ENCODE measurements at places on chromosomes 16 and 17.

DNA sequence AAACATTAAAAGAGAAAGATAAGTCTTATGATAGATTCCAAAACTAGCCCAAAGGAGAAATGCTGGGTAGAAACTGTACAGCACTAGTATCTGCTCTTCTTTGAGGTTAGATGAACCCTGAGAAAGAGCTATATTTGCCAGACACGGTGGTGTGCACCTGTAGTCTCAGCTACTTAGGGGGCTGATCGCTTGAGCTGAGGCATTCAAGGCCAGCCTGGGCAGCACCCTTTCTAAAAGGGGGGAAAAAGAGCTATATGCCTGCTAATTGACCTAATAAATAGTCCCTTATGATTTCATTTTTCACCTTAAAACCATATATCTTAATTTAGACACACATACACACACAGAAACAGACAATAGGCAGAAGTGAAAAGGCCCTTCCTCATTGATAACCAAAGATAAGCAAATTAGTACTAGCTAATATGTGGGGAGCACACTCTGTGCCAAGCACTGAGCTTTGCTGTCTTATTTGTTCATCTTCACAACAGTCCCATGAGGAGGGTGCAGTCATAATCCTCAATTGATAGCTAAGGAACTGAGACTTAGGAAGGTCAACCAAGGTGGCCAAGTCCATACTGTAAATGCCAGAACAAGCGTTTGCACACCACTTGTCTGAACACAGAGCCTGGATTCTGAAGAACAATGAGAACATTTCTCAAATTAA lies 56.6 kb upstream of the NLK start:
- no peak for DNase-seq

- no peak for DNase-seq
Observed at GRCh38 chr16:48459167-48459566, 74.0 kb upstream of the SIAH1 start.

DNA sequence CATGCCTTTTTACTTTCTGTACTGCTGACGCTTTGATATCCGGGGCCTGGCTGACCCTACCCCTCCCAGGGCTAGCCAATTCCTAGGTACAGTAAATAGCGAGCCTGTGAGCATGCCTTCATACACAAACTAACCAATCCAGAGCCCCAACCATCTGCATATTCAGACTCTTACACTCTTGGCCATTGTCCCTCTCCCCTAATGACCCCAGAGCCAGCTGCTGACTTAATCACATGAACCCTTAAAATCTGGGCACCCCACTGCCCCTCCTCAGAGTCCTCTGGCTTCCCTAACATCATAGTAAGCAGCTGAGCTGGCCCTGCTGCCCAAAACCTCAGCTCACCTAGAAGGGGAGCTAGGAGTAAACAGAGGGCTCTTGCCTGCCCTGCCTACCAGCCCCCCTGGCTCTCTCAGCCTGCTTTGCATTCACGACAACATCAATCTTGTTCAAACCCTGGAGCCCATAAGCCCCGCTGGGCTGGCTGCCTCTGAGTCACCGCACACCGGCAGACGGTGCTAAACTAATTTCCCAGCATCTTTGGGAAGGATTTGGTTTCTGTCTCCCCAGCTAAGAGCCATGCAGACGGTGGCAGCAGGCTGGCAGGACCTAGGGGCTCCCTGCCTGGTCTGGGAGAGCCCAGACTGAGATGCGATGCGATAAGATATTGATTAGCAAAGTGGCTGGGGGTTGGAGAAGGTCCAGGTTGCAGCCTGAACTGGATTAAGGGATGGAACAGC lies 63.2 kb downstream of the CLEC19A start:
- DNase-seq = no peak

GRCh38 chr16:12661656-12662172 lies 142.0 kb downstream of the CPPED1 start:
- no peak for DNase-seq

GRCh38 chr17:16314189-16314588 lies 39.1 kb downstream of the CENPV start:
- DNase-seq = no peak

DNA sequence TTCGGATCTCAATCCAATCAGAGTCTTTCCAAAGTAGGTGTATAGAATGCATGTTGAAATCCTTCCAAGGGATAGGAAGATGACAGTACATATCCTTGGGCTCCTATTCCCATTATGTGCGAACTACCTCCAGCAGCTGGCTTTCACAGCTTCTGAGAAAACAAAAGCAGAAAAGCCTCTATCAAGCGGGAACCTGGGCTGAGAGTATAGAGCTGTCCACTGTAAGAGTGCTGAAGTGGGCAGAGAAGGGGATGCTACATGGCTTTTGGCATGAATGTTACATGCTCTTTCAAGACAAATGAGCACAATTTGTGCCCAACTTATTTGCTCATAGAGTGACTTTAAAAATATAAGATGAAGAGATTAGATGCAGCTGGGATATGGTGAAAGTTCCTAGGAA lies 993.5 kb downstream of the CDH8 start:
- no peak for DNase-seq

- DNase-seq = no peak
Observed at GRCh38 chr16:11347831-11348230, 2.6 kb downstream of the RMI2 start.

DNA sequence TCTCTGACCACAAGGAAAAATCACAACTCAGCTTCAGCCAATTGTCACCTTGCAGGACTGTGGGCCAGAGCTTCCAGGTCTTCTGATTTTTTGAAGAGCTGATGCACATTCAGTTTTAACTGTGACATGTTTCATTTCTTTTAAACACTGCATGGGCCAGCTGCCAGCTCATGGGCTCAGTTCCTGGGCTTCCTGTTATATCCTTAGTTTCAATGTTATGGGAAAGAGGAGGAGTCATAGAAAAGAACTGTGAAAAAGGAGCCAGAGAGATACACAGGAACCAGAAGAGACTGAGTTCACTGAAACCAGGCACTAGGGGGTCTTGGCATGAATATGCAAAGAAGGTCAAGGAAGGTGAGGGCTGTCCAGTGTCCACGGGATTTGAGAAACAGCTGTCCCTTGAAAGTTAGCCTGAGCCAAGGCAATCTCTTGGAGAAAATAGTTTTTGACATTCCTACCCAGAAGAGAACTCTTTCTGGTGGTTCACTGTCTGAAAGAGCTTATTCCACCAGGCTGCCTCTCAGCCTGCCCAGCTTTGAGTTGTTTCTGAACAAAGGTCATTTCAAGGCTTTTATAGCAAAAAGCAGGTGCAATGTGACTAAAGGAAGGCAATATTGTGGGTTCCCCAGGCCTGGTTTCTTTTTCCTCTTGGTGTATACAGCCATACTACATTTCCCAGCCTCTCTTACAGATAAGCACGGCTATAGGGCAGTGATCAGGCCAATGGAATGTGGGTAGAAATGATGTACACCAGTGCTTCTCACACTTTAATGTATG lies 10.5 kb downstream of the PDILT start:
- no peak for DNase-seq

- DNase-seq = no peak
Observed at GRCh38 chr16:22641131-22641628, 130.5 kb downstream of the NPIPB5 start.

- DNase-seq = no peak
Observed at GRCh38 chr17:62681061-62681938, 53.8 kb downstream of the MRC2 start.

- no peak for DNase-seq
Observed at GRCh38 chr17:7846765-7847661, 7.9 kb upstream of the TMEM88 start.

GRCh38 chr16:15952265-15952711 lies 2.9 kb downstream of the ABCC1 start:
- no peak for DNase-seq

GRCh38 chr17:66152756-66153155 lies 39.2 kb downstream of the CEP112 start:
- no peak for DNase-seq

- DNase-seq = no peak
Observed at GRCh38 chr17:81328489-81328888, 33.4 kb upstream of the SLC38A10 start.

GRCh38 chr16:11200592-11200991 lies 55.4 kb downstream of the SOCS1 start:
- DNase-seq = no peak

DNA sequence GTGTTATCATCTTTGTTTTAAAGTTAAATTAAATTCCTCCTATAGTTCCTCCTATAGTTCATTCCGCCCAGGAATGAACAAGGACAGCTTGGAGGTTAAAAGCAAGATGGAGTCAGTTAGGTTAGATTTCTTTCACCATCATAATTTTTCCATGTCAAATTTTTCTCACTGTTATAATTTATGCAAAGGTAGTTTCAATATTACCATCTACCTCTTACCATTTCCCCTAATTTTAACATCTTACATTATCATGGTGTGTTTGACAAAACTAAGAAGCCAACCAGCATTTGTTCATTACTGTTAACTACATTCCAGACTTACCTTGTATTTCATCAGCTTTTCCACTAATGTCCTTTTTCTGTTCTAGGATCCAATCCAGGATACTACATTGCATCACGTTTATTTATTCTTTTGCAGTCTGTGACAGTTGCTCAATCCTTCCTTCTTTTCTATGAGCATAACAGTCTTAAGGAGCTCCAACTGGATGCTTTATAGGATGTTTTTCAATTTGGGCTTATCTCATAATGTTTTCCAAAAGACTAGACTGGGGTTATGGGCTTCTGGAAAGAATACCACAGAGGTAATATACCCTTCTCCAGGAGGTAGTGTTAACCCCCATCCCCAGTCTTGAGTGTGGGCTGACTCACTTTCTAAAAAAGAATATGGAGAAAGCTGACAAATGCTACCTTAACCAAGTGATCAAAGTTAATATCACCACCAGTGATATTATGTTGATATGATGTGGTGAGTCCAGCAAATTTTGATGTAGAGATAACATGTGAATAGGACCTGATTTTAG lies 158.5 kb downstream of the PPM1E start:
- no peak for DNase-seq

DNA sequence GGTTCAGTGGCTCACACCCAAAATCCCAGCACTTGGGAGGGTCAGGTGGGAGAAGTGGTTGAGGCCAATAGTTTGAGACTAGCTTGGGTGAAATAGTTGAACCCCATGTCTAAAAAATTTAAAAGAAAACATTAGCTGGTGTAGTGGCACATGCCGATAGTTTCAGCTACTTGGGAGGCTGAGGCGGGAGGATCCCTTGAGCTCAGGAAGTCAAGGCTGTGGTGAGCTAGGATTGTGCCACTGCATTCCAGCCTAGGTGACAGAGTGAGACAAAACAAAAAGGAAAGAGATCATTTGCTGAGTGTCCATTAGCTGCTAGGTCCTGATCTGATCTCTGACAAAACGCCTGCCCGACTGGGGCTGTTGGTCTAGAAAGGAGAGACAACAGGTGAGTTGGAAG lies 14.1 kb upstream of the DBNDD1 start:
- DNase-seq = no peak

DNA sequence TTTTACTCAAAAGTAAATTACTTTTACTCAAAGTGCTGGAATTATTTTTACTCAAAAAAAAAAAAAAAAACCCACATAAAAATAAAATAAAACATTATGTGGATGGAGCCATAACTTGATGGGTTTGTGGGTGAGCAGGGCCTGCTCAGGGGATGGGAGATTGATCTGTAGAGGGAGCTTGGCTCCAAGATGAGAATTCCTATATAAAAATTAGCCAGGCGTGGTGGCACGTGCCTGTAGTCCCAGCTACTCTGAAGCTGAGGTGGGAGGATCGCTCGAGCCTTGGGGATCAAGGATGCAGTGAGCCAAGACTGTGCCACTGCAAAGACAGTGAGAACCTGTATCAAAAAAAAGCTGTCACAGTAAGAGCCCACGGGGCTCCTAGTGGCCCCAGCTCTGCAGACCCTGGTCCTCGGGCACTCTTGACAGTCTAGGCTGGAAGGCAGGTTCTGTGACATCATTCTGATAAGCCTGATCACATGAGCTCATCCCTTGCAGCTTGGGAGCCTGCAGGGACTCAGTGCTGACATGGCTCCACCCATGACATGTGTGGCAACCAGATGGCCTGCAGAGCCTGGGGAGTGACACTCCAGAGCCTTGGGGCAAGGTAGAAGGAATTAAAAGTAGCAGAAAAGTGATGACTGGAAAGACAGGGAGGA lies 42.5 kb downstream of the ST3GAL2 start:
- no peak for DNase-seq

DNA sequence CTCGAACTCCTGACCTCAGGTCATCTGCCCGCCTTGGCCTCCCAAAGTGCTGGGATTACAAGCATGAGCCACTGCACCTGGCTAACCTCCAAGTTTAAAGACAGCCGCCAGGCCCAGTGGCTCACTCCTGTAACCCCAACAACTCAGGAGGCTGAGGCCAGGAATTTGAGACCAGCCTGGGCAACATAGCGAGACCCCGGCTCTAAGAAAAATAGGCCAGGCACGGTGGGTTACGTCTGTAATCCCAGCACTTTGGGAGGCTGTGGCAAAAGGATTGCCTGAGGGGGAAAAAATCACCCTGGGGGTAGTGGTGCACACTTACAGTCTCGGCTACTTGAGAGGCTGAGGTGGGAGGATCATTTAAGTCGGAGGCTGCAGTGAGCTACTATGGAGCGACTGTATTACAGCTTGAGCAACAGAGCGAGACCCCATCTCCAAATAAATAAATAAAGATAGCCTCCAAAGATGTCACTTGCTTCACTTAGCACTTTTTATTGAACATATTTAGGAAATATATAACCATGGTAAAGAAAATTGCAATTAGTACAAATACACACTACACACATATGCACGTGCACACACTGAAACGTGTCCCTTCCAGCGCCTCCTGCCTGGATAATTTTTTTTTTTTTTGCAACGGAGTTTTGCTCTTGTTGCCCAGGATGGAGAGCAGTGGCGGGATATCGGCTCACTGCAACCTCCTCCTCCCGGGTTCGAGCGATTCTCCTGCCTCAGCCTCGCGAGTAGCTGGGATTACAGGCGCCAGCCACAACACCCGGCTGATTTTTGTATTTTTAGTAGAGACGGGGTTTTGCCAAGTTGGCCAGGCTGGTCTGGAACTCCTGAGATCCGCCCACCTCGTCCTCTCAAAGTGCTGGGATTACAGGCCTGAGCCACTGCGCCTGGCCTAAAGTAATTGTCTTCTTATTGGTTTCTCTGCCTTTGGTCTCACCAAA lies 1.4 kb upstream of the BCKDK start:
- no peak for DNase-seq

GRCh38 chr16:46673320-46674013 lies 15.5 kb downstream of the VPS35 start:
- peak; percentile 26 for DNase-seq

DNA sequence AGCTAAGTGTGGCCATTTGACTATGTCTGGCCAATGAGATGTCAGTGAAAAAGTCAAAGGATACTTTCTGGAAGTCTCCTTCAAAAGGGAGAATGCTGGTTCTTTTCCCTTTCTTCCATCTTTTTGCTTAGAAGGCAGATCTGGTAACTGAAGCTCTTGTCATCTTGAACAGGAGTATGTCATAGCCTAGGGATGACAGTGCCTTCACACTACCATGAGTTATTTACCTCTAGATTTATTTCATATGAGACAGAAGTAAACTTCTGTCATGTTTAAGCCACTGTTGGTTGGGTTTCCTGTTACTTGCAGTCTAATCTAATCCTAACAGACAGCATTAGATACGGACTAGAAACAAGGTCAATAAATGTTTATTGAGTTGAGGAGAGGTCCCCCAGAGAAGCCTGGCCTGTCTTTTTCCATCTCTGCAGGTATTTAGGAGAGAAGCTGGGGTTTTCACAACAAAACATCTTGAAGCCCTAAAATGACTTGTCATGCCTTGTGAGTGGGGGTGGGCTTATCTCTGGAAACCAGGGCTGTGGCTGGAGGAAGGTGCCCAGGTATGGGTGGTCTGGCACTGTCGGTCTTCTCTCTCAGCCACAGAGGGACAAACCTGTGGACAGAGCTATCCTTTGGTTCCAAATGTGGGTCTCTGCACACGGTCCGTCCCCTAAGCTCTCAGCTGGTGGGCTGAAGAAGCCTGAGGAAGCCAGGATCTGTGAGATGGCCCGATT lies 28.5 kb downstream of the TMEM98 start:
- DNase-seq = no peak

GRCh38 chr17:238964-239259 lies 57.5 kb upstream of the DOC2B start:
- DNase-seq = no peak
